ENCODE measurements at places on chromosomes 1 and 21. TPM values are rescaled to one million over a fixed set of nuclear protein-coding genes. Genes with fewer than 3 reads are reported as not detected.

DNA sequence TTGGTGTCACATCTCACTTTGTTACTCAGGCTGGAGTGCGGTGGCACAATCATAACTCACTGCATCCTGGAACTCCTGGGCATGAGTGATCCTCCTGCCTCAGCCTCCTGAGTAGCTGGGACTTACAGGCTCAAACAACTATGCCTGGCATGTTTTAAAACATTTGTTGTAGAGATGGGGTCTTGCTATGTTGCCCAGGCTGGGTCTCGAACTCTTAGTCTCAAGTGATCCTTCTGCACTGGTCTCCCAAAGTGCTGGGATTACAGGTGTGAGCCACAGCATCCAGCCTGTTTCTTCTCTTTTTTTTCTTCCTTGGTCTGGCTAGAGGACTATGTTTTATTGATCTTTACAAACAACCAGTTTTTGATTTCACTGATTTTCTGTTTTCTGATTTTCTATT lies 64.6 kb downstream of the LHX4 start:
- H3K4me3 ChIP-seq, result no peak overlapping the region
- DNase-seq, result no peak
- H3K27me3 ChIP-seq, result no peaks in the 10 kb centered on the region
- no peak overlapping the region for H3K27ac ChIP-seq
- no peaks in the 10 kb centered on the region for H3K4me1 ChIP-seq

DNA sequence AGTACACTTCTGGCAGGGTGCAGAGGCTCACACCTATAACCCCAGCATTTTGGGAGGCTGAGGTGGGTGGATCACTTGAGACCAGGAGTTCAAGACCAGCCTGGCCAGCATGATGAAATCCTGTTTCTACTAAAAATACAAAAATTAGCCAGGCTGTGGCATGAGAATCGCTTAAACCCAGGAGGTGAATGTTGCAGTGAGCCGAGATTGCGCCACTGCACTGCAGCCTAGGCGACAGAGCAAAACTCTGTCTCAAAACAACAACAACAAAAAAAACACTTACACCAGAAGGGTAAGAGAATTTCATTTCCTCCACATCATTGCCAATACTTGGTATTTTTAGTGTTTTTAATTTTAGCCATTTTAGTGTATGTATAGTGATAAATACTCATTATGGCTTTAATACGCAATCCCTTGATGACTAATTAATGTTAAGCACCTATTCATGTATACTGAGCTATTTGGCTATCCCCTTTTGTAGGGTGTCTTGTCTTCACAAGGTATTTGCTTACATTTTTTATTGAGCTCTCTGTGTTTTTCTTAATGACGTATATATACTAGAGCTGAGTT lies 77.1 kb upstream of the TNR start:
- no peak overlapping the region for H3K4me3 ChIP-seq
- H3K36me3 ChIP-seq, result no peaks in the 10 kb centered on the region
- no peaks in the 10 kb centered on the region for H3K4me1 ChIP-seq
- no peak for DNase-seq
- H3K27ac ChIP-seq, result no peak overlapping the region

The CFAP126 gene
- total RNA-seq, result not detected

The ITSN1 gene
- total RNA-seq, result 41.0 TPM

DNA sequence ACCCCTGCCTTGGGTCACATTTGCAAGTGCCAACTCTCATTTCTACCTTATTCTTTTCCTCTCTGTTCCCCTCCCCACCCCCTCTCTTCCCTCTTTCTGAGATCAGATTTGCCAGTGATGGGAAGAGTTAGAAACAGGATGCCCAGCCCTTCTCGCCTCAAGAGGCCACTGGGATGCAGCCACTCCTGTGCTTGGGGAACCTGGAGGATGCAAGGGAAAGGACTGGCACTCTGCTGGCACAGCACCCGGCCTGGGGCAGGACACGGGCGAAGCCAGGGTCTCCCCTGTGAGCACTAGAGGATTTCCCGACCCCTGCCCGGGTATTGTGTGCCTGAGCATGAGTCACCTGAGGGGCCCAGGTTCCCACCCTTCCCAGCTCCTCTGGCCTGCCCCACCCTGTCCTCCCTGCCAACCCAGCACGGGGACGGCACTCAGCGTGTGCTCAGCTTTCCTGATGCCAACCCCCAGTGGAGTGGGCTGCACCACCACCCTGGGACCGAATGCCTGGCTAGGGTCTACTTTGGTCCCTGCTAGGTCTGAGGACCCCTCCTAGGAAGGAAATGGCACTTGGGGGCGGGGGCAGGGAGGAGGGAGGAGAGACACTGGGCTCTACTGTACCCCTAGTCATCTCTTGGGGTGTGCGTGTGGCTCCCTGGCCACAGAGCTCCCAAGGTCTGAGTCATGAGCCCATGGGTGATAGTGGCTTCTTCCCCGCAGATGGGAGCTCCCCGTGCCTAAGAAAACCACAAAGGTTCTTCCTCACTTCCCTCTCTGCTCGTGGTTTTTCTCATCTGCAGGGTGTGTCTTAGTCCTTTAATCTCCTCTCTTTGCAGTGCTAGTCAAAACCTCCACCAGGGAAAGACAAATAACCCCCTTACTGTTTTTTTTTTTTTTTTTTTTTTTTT lies 12.4 kb downstream of the LMNA start:
- H3K36me3 ChIP-seq, result peaks cover 13% of the 10 kb centered on the region
- H3K27me3 ChIP-seq, result no peaks in the 10 kb centered on the region
- peak overlapping the region; percentile 98 for H3K27ac ChIP-seq
- peaks cover 91% of the 10 kb centered on the region for H3K4me1 ChIP-seq

DNA sequence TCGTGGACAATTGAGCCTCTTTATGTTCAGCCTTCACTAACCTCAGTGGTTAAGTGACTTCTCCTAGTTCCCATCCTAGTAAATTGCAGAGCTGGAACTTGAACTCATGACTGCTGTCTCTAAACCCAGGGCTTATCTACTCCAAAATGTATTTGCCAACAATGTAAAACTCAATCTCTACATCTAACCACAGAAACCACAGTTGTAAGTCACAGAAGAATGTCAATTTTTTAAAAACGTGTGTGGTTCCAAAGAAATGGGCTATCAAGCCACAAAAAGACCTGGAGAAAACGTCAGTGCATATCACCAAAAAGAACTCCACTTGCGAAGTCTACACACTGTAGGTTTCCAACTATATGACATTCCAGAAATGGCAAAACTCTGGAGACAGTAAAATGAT lies 172.6 kb upstream of the HMCN1 start:
- H3K4me1 ChIP-seq, result no peaks in the 10 kb centered on the region
- no peaks in the 10 kb centered on the region for H3K27me3 ChIP-seq
- H3K27ac ChIP-seq, result no peak overlapping the region
- no peak for DNase-seq

GRCh38 chr1:221795380-221795779 lies 53.5 kb upstream of the DUSP10 start:
- H3K36me3 ChIP-seq, result no peaks in the 10 kb centered on the region
- H3K4me3 ChIP-seq, result no peak overlapping the region
- no peaks in the 10 kb centered on the region for H3K4me1 ChIP-seq
- no peak overlapping the region for H3K27ac ChIP-seq
- no peak for DNase-seq
- no peaks in the 10 kb centered on the region for H3K27me3 ChIP-seq

All from sigmoid colon (tissue), 7 donors.